Stimulated activated CD4-positive, alpha-beta T cell treated with anti-CD3 and anti-CD28 coated beads, Interleukin-4, amount 100 ng/mL, for 1 hour (primary cell): ENCODE measurements at places on chromosomes 2 and 18.
A peak's percentile ranks its signal among the peaks of the same experiment; 100 is the strongest.

- no peak for DNase-seq
Measured at GRCh38 chr18:41922176-41922575, 32.9 kb upstream of the PIK3C3 start.

- DNase-seq: no peak
Measured at GRCh38 chr2:216109962-216110614, 940 bp downstream of the XRCC5 start.

DNA sequence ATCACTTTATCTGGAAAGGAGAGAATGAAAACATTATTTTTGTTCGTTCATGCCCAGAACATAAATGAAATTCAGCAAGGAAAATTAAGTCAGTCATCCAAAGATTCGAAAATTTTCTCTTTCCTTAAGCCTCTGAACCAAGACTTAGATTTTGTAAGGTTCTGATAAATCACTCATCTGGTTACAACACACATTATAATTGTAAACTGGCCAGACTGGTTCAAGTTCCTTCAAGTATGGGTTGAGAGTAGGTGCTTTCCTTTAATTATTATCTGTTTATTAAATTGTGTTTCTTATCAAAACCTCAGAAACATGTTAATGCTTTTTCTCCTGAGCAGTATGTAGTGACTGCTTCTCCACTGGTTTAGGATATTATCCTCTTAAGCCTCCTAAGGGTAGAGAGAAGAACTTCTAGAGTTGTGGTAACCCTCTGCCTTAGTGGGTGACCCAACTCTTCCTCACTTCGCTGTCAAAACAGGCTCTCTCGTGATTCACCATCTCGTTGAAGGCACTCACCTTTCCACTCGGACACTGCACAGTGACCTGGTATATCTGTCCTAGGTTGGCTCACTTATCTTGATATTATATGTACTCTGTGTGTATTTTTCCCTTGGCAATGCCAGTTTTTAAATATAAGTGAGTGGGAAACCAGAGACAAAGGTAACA, 325.9 kb downstream of the PAX3 start:
- no peak for DNase-seq

- DNase-seq: no peak
Measured at GRCh38 chr18:55768255-55768654, 180.3 kb upstream of the TCF4 start.

DNA sequence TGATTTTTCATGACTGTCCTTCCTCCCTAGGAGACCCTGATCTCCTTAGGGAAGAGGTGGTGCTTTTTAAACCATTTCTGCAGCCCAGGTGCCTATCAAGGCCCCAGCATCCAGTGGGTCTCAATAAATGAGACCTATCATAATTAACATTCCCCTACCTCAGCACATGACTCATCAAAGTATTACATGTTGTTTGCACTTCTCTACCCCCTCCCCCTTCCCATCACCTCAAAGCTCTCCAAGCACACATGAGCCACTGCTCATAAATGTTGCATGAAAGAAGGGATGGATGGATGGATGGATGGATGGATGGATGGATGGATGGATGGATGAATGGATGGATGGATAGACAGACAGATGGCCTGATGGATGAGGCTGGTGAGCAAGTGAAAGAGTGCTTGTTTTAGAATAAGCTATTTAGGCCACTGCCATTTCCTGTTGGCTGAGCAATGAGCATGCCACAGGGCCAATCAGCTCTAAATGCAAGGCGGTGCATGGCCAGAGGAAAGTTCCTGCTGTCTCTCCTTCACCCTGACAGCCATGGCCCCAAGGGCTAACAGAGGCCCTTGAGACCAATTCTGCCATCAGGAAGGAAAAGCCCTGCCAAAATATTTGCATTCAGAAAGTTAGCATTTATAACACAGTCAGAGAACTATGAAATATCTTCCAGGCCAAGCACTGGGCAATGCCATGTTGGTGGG, 20.9 kb upstream of the STEAP3 start:
- DNase-seq: no peak

DNA sequence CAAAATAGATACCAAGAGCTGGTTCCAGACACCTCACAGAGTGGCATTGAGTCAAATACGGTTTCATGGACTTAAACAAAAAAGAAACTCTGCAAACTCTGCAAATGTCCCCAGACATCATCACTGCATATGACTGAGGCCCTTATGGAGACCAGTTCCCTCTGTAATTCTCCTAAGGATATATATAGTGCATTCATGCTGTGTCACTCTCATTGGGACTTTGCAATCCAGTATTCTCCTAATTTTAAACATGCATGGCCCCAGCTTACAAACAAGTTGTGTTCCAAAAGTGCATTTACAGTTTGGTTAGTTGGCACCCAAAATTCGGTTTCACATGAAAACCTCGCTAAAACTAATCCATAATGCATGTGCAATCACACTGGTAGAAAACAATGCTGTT, 18.6 kb upstream of the INO80C start:
- DNase-seq: no peak

- no peak for DNase-seq
Measured at GRCh38 chr2:75559680-75560021, 1.1 kb downstream of the EVA1A start.

DNA sequence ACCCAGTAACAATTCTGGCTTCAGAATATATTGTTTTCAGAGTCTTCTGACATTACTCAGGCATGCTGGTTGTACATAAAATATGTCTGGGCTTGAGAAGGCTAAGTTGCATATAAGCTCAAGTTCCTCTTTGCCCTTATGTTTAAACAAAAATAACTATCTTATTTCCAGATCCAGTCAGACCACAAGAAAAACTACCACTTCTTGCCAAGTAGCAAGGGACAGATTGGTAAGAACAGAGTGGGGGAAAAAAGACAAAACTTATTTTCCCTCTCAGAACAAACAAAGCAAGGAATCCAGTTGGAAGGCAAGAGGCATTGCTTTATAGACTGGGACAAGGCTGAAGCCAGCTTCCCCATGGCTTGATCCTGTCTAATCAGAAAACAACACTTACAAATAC, 1036.7 kb upstream of the CELF4 start:
- DNase-seq: no peak

DNA sequence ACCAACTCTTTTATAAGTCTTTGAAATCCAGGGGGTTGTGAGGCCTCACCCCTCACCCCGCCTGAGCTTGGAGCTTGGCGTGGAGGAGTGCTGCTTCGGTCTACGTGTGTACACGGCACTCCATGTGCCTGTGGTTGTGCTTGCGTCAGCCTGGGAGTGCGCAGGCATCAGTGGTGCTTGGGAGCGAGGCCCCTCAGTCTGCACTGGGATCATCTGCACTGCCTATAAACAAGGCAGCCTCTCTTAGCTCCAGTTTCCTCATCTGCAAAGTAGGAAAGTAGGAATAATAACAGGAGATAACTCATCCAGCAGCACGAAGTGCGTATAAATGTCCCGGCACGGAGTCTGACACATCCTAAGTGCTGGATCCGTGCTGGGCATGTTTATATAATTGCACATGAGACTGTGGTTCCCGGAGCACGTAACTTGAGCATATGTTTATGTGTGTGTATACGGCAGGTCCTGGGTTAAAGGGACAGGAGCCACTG, 1.2 kb downstream of the GYPC start:
- peak; percentile 48 for DNase-seq

DNA sequence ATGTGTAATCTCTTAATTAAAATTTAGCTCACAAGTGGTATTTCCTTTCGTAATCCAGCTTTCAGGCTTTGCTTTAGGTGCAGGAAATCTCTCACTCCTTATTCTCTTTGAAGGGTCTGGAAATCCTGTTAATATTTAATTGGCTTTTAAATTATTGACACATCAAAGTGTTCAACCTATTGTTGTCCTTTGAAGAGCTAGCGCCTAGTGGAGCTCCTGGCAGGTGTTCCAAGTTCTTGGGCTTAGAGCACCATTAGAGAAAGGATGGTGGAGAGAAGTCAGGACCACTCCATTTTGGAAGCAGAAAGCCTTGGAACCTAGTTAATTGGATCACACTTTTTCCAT, 92.4 kb downstream of the CABLES1 start:
- DNase-seq: no peak

DNA sequence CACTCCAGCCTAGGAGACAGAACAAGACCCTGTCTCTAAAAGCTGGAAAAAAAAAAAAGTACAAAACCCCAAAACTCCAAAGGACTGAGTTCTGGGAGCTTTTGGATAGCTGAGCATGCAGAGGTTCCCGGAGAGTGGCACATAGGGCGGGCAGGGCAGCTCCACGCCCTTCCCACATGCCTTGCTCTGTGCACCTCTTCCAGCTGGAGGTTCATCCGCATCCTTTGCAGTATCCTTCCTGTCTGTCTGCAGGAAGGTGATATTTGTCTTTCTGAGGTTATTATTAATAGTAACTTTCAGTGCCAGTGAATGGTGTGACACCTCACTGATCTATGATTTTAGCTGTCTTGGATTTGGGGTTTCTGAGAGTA, 70.2 kb downstream of the INPP4A start:
- no peak for DNase-seq

DNA sequence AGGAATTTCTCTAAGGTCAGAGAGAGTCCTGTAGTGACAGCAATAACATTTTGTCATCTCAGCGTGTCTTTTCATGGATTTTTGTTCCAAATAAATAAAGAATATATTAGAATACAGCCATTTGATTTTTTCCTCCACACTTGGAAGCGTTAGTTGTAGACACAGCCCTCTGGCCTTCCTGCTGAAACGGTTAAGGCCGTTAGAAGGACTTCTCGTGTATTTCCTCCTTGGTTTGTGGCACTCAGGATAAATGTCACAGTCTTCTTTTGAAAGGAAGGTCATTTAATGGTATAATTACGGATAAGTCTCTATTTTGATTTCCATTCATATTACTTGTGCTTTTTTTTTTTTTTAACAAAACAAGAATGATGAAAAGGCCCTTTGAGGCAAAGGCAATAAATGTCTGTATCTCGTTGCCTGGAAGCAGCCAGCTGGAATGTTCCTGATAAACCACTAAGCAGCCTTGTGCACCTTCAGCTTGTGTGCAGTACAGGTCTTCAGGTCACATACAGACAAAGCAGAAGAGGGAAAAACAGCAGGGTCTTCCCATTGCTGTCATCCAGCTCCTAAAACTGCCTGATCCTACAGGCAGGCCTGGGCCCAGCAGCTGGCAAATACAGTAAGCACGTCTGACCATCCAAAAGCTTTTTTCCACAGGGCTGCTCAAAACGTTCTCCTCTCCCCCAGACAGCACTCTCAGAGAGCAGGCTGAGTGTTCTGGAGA, 14.4 kb downstream of the EFR3B start:
- no peak for DNase-seq

- DNase-seq: no peak
Measured at GRCh38 chr2:208334230-208334629, 68.2 kb downstream of the PIKFYVE start.

DNA sequence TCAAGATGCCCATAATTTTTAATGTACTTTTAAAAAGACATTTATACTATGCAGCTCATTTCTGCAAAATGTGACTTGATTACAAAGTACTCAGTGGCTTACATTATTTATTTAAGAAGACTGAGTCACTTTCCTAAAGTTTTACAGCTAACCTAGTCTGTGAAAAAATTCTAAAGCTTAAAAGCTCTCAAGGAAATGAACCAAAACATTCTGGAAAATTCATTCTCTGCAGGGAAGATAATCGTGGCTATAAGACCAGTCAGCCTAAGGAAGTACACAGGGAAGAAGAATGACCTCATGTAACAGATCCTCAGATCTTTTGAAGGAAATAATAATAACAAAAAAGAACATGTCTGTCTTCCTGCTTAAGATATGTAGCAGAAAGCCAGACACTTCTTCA, 232.1 kb upstream of the STK17B start:
- no peak for DNase-seq

DNA sequence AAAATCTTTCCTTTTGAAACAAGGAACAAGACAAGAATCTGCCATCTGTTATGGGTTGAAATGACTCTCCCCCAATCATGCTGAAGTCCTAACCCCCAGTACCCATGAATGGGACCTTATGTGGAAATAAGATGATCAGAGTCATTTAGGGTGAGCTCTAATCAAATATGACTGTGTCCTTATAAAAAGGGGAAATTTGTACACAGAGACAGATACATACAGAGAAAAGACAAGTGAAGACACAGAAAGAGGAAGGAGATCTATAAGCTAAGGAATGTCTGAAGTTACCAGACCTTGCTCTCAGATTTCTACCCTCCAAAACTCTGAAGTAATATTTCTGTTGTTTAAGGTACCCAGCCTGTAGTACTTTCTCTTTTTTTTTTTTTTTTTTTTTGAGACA, 15.7 kb downstream of the TGFBRAP1 start:
- no peak for DNase-seq
